ENCODE measurements at places on chromosomes 12 and 14.

DNA sequence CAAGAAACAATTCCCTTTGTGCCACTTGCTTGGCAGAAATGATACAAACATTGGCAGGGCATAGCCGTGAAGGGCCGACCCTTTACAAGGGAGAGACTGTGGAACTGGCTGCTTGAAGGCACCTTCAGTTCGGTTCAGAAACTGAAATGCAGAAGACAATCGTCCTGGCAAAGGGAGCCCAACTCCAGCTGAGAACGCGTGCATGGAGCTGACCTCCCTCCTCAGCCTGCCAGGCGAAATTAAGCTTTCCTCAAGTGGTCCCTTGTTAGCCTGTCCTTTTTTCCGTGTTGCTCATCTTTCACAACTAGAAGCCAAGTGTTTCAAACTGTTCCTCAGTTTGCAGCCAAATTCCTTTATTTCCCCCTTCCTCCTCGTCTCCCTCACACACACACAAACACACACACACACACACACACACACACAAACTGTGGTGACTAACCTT lies 8.1 kb downstream of the LGR5 start:
- no peak for DNase-seq

- DNase-seq: peak; percentile 85
Measured at GRCh38 chr14:103819503-103820307, 27.7 kb downstream of the PPP1R13B start.

DNA sequence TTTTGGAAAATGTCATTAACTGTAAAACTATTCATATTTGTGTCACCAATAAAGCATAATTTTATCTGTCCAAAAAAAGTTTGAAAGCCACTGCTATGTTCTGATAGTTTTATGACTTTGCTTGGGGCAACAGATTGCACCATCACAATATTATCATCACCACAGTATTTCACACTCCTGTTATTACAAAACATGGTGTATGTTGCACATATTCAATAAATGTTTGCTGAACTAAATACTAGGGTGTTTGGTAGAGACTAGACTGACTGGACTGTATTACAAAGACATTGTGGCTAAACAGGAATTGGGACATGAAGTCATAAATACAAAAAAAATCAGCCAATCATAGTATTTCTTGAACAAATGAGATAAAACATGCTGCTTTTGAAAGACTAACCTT lies 55.1 kb downstream of the PAWR start:
- DNase-seq: no peak

- DNase-seq: no peak
Measured at GRCh38 chr12:68135520-68135919, 24.0 kb downstream of the IFNG start.

GRCh38 chr12:82852529-82852928 lies 165.8 kb downstream of the TMTC2 start:
- DNase-seq: no peak

DNA sequence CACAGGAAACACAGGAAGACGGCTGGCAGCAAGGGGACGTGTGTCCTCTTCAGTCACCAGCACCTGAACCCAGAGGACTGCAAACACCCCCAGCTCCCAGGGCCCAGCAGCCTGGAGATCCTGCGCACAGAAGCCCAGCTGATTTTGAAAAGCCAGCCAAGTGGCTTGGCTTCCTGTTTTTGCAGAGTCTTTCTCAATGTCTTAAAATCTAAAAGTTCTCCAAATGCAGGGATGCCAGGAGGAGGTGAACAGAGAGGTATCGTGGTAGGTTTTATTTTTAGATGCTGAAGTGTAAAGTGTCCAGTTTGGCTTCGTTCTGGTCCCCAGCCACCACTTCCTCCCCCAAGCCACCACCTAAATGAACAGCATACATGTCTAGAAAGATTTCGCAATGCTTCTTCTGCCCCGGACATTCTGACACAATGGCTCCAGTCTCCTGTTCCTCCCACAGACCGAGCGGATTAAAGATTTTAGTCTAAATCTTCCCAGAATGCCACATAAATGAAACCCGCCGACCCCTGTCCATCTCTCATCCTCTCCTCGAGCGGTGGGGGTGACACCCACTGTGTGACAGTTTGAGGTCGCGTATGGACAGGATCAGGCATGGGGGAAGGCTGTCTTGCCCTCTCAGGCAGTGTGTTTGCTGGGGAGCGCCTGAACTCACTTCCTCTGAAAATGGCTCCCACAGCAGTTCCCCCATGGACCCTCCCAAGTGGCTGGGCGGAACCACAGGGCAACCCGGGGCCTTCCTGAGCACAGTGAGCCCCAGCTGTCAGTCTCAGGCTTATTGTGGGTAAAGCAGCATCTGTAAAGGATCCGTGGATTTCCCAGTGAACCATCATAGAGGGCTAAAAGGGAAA lies 41.6 kb downstream of the ITPK1 start:
- no peak for DNase-seq

DNA sequence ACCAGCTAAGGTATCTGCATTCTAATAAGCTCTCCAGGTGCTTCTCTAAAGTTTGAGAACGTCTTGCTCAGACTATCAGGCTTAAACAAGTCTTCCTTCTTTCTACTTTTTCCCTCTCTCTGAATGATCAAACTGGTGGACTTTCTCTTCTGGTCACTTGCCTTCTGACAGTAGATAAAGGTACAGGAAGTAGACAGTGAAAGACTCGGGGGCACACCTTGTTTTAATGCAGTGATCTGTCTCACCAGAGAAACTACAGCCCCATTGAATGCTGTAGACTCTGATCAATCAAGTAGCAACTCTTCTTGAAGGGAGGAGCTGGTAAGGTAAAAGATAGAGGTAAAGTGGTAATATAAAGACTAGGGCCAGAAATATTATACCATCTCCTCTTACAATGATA lies 48.1 kb upstream of the ATXN7L3B start:
- no peak for DNase-seq

- DNase-seq: no peak
Measured at GRCh38 chr14:100803226-100803625, 22.7 kb upstream of the MEG3 start.

Measured in NCI-H69 (cell line).